Activated CD4-positive, alpha-beta T cell treated with anti-CD3 and anti-CD28 coated beads, Interleukin-2, amount 50 U/mL, for 16 hours (primary cell): ENCODE measurements at places on chromosomes 11 and 22.
A peak's percentile ranks its signal among the peaks of the same experiment; 100 is the strongest.

- no peak for DNase-seq
These were observed 50.8 kb downstream of the SLC22A12 start for GRCh38 chr11:64641596-64642417.

DNA sequence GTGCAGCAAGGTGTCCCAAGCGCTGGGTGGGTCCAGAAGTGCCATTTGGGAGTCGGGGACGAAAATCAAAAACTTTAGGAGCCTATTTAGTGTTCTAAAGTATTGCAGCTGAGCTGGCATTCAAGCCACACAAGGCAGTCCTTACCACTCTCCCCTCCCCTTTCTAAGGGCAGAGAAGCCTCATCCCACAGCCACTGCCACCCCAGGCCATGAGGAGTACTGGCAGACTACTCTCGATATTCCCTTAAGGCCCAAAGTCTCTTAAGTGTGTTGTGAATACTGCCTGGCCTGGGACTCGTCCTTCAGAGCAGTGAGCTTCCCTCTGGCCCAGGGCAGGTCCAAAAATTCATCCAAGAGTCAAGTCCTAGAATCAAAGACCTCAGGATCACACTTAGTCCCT lies 7.8 kb downstream of the FANCF start:
- no peak for DNase-seq

GRCh38 chr11:132158696-132159095 lies 788.3 kb downstream of the NTM start:
- no peak for DNase-seq

- no peak for DNase-seq
These were observed 426.9 kb downstream of the SOX6 start for GRCh38 chr11:15929371-15929901.

GRCh38 chr11:112977755-112978154 lies 16.5 kb downstream of the NCAM1 start:
- no peak for DNase-seq

GRCh38 chr22:34797826-34798225 lies 268.1 kb upstream of the ISX start:
- no peak for DNase-seq

GRCh38 chr11:66020618-66021357 lies 5.5 kb downstream of the CATSPER1 start:
- DNase-seq, result peak; percentile 39

DNA sequence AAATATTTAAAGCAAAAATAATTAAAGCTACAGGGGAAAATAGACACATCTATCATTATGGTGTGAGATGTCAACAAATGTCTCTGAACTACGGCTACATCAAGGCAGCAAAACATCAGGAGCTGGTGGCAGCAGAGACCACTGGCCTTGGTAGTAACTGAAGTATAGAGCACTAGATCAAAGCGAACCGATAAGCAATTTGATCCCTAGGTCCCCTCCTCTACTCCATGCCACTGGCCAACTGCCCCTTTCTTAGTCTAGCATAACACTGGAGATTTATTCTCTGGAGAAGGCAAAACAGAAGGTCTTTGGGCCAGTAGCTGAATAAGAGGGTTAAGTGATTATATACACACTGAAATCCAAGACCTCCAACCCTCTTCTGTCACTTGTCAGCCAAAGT lies 13.6 kb upstream of the RAB3IL1 start:
- DNase-seq, result no peak

- DNase-seq, result no peak
These were observed 26.1 kb downstream of the ABTB2 start for GRCh38 chr11:34331736-34332135.

DNA sequence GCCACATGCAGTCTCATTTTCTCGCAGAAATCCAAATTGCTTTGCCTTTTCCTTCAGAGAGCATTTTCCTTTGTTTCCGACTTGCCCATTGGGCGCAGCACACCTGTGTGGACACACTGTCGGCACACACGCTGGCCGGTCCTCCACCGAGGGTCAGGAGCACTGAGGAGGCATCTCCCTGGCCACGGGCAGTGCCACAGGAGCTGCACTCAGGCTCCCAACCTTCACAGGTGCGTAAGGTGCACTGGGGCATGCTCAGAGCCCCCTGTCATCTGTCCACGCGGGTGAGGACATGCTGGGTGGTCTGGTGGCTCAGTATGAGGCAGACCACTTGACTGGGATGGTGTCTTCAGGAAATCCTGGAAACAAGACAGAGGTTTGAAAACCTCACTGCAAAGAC lies 779.1 kb downstream of the BRD1 start:
- no peak for DNase-seq

- DNase-seq, result no peak
These were observed 23.8 kb downstream of the DDI1 start for GRCh38 chr11:104060004-104060794.

DNA sequence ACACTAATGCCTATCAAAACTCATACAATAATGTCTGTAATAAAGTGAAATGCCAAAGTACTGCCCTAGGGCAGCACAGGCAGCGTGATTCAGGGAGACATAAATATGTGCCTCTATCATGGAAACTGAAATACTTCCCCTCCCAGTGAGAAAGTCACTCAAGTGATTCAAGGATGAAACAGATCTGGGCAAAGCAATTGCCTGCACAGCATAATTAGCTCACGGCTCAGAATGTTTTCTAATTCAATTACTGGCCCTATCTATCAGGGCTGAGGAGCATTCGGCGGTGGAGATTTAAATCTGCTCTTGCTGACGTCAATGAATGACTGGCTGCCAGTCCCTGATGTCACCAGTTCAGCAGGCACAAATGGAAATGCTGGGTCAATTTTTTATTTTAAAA lies 27.7 kb upstream of the PPP2R1B start:
- DNase-seq, result no peak

GRCh38 chr22:47748957-47749356 lies 986.5 kb downstream of the TBC1D22A start:
- DNase-seq, result no peak

- peak; percentile 82 for DNase-seq
These were observed 1.1 kb downstream of the CDC42EP1 start for GRCh38 chr22:37561212-37562048.

DNA sequence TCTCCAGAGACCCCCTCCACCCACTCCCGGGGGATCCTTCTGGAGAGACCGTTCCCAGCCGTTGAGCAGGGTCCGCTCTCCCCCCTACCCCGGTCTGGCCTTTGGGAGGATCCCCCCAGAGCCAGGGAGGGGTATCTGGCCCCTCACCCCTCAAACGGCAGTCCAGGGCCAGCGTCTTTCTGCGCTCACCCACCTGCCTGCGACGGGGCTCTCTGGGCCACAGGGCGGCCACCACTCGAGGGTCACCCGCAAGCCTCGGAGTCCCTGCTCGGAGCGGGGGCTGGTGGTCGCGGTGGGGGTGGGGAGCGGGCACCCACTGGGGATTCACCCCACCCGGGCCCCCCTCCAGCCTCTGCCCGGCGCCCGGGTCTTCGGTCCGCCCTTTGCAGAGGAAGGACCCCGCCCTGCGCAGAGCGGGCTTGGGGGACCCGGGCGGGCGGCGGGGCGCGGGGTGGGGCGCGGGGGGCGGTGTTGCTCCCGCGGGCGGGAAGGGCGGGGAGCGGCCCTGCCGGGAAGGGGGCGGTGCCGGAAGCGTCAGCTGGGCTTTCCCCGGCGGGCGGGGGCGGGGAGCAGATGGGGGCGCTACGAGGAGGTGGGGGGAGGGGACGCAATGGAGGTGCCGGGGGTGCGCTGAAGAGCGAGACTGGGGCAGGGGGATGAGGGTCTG lies 16.6 kb downstream of the CRELD2 start:
- DNase-seq, result peak; percentile 91

GRCh38 chr11:3857628-3858027 lies 2.2 kb downstream of the STIM1 start:
- no peak for DNase-seq

DNA sequence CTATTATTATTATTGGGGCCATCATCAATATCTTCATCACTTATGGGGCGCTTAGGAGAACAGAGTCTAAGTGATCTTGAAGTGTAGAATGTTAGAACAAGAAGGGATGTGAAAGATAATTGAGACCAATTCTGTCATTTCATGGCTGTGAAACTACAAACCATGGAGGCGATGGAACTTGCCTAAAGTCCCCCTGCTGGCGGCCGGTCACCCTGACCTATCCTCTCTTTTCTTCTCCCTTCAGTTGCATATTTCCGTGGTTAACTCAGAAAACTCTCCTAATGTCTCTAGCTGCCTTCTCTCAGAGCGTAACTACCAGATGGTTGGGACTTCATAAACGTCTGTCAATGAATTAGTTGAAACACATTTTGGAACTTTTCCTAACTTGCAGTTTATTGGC lies 6.6 kb upstream of the OR4B1 start:
- DNase-seq, result no peak

DNA sequence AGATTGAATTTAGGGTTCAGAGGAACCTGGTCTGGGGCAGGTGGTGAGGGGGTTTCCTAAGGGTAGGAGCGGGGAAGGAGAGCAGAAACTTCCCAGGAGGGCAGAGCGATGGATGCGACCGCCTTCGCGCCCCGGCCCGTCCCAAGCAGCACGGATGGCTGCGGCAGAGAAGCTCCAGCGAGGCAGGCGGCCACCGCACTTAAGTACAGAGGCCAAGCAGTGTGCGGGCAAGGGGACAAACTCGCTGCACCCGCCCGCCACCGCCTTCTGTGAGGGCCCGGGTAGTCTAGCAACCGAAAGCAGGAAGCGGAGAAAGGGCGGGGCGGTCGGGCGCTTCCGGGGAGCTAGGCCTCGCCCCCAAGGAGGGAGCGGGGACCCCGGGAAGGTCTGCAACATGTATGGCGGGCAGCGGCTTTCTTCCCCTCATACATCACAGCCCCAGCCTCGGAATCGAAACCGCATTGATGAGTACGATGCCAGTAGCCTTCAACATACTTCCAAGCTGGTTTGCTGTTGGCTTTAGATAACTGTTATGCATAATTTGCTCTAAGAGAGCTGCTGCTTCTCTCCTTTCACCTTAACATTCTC lies at the start of gene AGBL2:
TSS of gene AGBL2 (minus strand) at position 288 of the 588 bp plus-strand sequence. CDS start 719 bp downstream, outside the sequence.
- DNase-seq, result peak; percentile 87

DNA sequence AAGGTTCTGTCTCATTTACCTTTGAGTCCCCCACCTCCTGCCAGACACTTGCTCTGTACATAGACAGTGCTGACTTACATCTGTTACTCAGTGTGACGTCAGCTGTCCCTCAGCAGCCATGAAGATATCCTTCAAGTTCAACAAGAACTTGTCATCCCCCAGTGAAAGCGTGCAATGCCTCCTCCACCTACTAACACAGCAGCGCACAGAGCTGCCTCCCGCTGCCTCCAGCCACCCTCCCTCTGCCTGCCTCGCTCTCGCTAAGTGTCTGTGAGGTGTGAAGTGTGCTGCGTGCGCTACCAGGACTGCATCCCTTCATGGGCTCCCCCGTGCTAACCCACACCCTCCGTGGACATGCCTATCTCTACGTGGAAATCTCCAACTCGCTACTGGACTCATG lies 621.4 kb downstream of the BRD1 start:
- no peak for DNase-seq

DNA sequence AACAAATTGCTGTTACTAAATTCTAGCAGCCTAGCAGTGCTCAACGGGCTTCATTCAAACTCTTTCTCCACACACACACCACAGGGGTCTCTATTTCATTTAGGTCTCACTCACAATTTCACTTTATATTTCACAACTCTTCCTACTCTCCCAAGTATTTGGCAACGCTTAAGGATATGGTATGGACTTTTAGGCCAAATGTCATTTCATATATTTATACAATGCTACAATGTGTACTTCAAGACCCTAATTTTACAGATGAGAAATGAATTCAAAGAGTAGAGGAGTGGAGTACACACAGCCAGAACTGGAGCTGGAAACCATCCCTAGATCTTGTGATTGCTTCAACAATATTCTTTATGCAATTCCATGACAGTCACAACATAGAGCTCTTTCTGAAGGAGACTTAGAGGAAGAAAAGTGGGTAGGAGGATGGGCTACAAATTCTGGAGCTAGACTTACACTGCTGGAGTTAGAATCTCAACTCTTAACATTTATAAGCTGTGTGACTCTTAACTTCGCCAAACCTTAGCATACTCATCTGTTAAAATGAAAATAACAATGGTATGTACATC lies 2.5 kb upstream of the MS4A13 start:
- DNase-seq, result no peak

DNA sequence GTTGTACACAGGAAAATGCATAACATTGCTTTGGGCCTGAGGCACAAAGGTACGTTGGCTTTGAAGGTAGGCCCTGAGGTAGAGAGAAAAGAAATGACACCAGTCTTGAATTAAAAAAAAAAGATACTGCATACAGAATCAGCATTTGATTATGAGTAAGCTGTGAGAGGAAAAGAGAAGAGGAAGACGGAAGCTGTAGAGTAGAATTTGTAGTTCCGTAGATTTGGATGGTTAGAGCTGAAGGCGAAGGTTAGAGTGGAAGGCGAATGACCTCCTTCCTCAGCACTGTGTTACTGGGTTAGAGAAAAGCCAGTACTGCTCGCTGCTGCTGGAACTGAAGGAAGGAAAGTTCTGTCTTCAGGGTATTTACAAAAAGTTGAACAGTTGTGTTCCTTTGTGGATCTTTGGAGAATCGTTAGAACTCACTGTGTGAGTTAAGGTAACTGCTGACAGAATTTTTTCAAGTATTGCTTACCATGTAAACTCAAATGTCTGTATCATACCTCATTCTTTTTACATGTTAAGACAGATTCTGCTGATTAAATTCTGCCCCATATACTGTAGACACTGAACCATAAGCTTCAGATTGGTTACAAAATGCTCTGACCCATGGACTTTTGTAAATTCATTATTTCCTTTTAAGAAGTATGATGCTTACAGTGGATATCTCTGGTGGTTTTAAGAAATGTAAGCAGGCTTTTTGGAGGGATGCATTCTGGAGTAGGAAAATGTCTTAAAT lies 50.2 kb downstream of the MCAM start:
- no peak for DNase-seq

DNA sequence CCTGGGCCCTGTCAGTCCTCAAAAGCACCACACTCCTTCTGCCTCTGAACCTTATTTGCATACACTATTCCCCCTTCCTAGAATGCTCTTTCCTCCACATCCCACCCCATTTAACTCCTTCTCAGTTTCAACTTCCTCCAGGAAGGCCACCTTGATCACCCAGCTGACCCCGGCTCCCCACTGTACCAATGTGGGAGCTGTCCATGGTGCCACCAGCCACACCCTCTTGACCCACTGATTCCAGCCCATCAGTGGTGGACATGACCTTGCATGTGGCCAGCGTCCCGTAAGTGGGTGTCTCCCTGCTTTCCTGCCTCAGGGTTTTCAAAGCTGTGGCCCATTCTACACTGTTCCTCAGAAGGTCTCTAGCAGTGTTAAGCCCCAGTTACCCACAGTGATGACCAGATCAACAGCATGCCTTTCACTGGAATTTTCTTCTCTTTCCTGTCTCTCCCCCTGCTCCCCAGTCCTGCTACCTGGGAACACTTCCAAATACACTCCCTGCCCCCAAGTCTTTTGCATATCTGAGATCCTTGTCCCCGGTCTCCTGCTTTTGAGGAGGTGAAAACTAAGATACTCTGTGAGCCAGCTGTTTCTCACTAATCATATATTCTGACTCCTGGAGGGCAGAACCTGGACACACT lies 346.6 kb downstream of the MN1 start:
- DNase-seq, result no peak

- DNase-seq, result no peak
These were observed 48.7 kb downstream of the IGLL1 start for GRCh38 chr22:23531283-23531956.

DNA sequence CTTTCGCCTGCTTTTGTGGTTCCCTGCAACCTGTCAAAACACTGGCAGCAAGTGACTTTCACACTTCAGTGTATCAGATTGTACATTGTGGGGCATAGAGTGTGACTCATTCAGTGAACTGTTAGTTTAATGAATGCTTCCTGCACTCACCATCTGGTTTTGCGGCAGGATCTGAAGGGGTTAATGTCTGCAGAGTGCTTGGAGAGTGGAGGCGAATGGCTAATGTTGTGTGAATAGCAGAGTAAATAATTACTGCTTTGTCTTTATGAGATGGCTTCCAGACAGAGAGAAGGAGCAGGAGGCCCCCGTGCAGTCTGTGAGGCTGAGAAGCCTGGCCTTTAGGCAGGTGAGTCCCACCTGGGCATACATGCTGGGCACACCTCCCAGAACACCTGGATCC lies 454.3 kb upstream of the KIRREL3 start:
- peak; percentile 1 for DNase-seq
